ENCODE measurements at places on chromosomes 7 and 10.

- no peak for ATAC-seq
Measured at GRCh38 chr10:74643596-74643975, 182.8 kb upstream of the KAT6B start.

GRCh38 chr7:109322833-109323232, 753.2 kb downstream of the DNAJB9 start:
- ATAC-seq: no peak

GRCh38 chr10:79387974-79388850, 40.9 kb downstream of the PPIF start:
- ATAC-seq: peak; percentile 93

DNA sequence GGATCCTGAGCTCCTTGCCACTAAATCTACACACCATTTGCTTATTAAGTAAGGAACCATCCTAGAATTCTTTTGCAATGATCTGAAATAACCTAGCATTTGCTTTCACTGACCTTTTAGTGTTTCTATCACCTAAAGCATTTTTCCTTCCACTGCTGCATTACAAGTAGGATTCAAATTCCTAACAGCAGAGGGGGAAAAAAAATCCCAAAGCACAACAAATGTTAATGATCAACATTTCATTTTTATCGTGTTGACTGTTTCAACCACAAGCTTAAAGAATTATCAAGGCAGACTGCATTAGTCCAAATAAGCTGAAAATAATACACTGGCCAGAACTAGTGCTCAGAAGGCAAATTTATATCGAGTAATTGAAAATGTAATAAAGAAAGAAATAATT, 174.7 kb upstream of the TCF7L2 start:
- no peak for ATAC-seq

GRCh38 chr7:116824449-116824848, 37.9 kb upstream of the CAPZA2 start:
- ATAC-seq: no peak

DNA sequence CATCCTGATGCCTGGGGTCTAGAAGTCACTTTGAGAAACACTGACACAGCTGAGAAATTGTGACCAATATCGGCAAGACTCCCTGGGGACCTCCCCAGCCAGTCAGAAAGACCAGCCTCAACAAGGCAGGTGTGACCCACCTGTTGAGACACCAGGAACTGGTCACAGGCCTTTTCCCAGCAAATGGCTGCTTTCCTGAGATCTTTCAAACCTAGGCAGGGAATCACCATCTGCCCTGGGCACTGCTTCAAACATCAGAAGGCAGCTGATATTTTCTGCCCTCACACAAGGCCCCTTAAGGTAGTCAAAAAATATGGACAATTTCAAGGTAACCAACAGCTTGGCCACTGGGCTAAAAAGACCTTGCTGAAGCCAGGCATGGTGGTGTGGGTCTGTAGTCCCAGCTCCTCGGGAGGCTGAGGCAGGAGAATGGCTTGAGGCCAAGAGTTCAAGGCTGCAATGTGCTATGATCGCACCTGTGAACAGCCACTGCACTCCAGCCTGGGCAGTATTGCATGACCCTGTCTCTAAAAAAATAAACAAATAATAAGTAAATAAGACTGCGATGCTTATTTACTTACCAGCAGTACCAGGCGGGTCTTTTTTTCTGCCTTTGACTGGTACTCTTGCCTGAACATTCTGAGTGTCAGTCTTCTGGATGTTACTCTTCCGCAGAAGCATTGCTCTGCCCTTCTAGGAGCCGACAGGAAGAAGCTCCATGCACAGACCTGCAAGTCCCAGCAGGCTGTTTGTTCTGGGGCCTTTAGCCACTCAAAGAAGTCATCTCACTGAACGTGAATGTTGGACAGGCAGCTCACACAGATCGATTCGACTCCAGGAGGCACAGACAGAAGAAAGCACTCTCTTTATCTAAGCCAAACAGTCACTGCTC, 59.7 kb downstream of the SORBS1 start:
- no peak for ATAC-seq

DNA sequence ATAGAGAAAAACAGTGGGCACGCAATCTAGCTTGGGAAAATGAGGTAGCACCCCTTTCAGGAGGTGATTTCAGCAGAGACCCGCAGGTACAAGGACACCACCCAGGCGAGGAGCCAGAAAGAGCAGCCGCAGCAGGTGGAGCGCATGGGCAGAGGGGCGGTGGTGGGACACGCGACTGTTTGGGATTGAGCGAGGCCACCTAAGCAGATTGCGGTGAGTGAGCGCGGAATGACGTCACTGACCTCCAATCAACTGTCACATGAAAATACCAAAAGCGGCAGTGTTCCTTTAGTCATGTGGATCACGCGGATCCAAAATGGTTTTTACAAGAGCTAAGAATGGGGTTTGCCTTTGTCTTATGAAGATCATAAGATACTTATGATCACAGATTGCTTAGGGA, 40.2 kb upstream of the SLC26A3 start:
- ATAC-seq: no peak

DNA sequence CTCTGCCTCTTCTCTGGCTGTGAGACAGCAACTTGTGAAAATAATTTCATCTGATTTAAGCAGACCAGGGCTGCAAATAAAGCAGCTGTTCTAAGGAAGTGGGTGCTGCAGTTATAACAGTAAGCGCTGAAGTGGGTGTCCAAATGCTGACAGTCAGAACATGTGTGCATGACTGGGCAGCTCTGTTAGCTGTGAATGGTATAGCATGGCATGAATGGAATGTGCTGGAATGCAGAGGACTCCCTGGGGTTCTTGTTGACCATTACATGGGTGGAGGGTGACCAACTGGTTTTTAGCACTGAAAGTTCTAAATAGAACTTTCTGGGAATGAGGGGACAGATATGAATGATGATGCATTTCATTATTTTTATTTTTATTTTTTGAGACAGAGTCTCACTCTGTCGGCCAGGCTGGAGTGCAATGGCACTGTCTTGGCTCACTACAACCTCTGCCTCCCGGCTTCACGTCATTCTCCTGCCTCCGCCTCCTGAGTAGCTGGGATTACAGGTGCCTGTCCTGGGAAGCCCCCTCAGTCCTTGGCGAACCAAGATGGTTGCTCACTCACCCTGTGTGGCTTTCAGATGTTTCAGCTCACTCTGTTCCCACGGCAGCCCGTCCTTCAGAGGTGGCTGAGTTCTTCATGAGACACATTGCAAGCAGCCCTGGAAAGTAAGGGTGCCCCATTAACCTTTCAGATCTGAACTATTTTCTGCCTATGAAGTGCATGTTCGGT, 319.8 kb upstream of the PHYHIPL start:
- ATAC-seq: no peak

DNA sequence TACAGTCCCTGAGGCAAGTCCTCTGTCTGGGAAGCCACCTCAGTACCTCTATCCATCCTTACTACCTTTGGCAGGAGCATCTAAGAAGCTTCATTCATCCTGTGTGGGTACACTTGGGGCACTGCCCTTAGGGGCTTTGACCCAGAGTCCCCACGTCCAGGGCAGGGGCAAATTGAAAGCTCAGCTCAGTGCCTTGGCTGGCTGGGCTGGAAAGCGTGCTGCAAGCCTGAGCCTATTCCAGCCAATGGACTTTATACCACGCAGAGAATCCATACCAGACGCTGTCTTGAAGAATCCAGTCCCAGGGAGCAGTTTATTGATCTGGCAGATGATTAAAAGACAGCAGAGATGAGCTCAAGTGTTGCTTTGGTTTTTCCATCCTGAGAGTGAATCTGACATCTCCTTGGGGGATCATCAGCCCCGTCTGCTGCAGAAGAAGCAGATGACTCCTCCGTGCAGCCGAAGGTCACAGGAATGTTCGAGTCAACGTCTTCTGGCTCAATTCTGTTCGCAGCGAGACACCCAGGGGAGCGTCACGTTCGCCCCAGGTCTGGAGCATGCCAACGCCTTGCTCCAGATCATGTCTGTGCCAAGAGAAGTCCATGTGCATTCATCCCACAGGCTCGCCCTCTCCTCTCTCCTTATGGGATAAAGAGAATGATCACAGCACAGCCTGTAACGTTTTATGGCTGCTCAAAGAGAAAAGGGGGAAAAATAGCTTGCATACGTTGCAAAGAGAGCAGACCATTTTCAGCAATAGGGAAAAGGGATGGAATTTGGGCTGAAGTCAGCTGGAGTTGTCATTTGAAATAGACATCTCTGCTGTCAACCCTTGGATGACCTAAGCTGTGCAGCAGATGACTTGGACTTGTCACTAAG, 35.8 kb upstream of the LYZL1 start:
- no peak for ATAC-seq

- no peak for ATAC-seq
Measured at GRCh38 chr10:61478621-61479312, 25.6 kb upstream of the TMEM26 start.

DNA sequence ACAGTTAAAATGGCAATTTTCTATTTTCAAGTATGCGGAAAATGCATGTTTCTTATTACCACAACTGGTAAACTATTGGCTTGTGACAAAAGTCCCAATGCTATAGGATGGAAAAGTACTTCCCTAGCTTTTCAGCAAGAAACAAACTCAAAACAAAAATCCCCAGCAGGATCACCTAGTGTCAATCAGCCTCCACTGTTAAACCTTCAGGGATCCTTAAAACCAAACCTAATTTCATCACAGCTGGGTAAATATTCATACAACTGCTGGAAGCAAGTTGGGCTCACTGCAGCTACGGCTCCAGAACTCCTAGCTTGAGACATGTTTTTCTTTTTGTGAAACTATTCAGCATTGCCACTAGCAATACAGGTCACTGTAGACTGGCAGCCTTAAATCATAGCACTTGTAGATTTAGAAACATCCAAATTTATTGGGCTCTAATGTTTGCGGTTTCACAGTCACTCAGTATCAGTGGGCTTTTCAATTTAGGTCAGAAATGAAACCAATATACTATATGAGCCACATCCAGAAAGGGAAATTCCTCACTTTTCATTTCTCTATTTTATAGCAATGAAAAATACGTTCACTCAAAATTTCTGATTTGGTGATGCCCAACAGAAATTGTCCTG, 145.2 kb upstream of the ANK3 start:
- peak; percentile 49 for ATAC-seq

GRCh38 chr7:296373-296945, 6.5 kb downstream of the FOXL3 start:
- no peak for ATAC-seq

- ATAC-seq: no peak
Measured at GRCh38 chr10:5965266-5965665, 12.1 kb downstream of the IL15RA start.

DNA sequence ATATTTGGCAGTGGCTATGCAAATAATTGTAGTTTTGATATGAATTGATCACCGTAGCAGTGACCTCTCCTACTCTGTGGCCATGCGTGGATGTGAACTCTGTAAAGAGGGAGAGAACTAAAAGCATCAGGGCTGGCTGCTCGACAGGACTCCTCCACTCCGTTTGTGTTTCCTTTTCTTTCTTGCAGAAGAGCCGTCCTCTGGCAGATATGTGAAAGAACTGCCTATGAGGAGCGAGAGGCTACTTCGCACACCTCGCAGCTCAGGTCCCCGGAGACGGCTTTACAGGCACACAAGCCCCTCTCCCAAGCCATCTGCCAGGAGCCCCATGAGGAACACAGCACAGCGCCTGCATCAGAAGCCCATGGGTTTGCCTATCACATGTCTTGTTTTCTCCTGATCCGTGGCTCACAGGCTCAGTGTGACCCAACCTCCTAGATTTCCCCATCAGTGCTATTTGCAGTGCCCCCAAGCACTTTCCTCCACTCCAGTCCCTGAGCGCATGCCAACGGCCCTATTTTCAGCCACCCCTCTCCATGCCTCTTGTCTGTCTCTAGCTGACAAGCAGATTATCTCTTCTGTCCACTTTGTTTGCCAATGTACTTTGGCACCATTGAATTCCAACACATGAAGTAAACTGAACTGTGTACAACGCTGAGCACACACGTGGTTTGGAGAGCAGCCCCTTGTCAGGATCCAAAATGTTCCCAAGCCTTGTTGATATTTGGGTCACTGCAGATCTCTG, 164.3 kb upstream of the AKR1E2 start:
- no peak for ATAC-seq

DNA sequence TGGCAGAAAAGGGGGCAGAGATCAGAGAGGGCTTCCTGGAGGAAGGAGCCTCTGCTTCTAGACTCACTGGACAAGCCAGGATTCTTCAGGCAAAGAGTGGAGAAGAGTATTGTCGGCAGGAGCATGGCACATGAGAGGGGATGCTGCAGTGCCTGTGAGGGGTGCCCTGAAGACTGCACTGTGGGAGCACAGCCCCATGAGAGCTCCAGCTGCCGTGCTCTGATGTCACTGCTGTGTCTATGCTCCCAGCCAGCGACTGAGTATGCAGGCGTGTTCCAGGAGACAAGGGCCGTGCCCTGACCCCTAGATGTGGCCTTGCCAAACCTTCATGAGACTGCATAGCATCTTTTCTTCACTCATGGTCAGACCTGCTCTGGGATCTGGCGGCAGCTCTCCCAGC, 339.1 kb downstream of the RPS24 start:
- ATAC-seq: no peak

DNA sequence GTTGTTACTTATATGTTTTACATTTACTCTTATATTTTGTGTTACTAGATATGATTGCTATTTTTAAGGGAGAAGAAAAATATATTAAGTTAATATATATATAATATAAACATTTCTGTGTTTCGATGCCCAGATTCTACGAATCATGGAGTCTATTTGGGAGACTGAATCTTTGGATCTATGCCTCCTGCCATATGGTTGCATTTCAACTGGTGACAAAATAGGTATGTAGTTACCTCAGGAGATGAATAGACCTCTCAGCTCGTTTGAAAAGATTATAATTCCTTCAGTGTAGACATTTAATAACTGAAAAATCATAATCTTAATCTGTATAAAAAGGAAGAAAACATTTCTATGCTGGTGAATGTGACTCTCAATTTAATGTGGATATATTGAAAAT, 16.9 kb downstream of the PIK3CG start:
- ATAC-seq: no peak

GRCh38 chr7:77360104-77360503, 56.0 kb downstream of the GSAP start:
- no peak for ATAC-seq

GRCh38 chr10:130579913-130580312, 443.7 kb downstream of the GLRX3 start:
- no peak for ATAC-seq

GRCh38 chr10:58488921-58489320, 23.8 kb upstream of the BICC1 start:
- ATAC-seq: no peak

GRCh38 chr7:1007901-1008300, 24.9 kb downstream of the CYP2W1 start:
- no peak for ATAC-seq

GRCh38 chr7:13448243-13448642, 541.2 kb downstream of the ETV1 start:
- no peak for ATAC-seq

DNA sequence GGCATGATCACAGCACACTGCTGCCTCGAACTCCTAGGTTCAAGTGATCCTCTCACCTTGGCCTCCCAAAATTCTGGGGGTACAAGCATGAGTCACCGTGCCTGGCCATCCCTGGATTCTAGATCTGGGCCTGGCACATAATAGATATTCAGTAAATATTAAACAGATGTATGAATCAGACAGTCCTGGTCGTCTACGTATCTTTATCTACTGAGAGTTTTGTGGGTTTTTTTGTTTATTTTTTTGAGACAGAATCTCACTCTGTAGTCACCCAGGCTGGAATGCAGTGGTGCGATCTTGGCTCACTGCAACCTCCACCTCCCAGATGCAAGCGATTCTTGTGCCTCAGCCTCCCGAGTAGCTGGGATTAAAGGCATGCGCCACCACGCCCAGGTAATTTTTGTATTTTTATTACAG, 24.3 kb upstream of the ITGB1 start:
- no peak for ATAC-seq
